NCI-H187 (cell line): ENCODE measurements at places on chromosomes 6 and 20.

DNA sequence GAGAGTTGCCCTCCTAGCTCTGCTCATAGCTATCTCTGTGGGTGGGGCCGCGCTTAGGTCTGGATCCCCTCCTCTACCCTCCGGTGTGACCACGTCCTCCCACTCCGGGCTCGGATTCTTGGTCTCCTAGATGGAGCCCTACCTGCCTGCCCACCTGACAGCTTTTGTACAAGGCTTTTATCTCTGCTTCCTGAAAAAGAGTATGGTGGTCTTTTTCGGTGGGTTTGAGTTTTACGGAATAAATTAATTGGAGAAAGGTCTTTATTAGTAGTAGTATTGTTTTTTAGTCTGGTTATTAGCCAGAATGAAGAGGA is 773 bp downstream of the SMAP1 start:
- no peak for DNase-seq

- DNase-seq = no peak
Observed at GRCh38 chr6:83188501-83188900, 4.6 kb downstream of the PGM3 start.

- DNase-seq = no peak
Observed at GRCh38 chr20:57465943-57466342, 59.0 kb downstream of the CTCFL start.

GRCh38 chr20:46850416-46850815 is 44.2 kb upstream of the EYA2 start:
- DNase-seq = no peak

DNA sequence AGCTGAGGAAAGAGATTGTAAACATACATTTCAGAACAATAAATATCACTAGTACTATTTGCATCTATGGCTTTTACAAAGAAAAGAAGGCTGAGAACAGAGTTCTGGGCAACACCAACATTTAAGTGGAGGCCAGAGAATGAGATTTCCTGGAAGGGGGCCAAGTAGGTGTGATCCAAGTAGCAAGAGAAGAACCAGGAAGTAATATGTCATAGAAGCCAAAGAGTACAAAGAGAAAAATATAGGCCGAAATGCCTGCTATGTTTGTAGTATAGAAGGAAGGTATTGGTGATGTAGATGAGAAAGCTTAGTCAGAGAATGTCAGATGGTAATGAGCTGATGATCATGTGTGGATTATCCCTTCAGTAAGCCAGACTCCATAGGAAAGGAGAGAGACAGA is 94.5 kb downstream of the PERP start:
- DNase-seq = no peak

- DNase-seq = no peak
Observed at GRCh38 chr6:128494440-128494839, 26.0 kb downstream of the PTPRK start.

DNA sequence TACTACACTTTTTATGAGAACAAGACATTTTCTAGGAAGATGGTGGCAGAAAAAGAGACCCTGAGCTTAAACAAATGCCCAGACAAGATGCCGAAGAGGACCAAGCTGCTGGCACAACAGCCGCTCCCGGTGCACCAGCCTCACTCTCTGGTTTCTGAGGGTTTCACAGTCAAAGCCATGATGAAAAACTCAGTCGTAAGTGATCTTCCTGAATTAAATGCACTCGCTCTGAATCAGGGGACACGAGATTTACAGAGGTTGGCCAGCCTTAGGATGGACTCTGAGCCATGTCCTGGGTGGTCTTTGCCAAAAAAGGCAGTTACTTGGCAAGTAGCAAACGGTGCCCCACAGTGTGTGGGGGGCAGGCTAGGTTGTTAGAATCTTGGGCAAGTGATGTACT is 423 bp downstream of the PACRG start:
- DNase-seq = no peak

GRCh38 chr6:6033858-6034257 is 27.1 kb upstream of the NRN1 start:
- no peak for DNase-seq

DNA sequence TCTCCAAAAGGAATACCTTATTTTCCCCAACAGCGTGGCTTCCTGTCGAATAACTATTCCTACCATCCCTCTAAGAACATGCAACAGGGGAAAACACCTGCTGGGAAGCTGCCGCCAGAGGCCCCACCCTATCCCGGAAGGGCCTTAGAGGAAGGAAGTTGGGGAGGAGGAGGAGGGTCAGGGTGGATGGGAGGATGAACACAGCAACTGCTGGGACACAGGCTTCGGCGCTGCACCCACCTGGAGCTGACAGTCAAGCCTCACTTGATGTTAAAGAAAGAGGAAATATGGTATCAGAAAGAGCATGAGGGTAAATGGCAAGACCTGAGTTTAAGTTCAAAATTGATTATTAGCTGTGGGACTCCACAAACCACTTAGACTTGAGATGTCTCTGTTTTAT is 36.5 kb upstream of the RPS6KA2 start:
- no peak for DNase-seq

DNA sequence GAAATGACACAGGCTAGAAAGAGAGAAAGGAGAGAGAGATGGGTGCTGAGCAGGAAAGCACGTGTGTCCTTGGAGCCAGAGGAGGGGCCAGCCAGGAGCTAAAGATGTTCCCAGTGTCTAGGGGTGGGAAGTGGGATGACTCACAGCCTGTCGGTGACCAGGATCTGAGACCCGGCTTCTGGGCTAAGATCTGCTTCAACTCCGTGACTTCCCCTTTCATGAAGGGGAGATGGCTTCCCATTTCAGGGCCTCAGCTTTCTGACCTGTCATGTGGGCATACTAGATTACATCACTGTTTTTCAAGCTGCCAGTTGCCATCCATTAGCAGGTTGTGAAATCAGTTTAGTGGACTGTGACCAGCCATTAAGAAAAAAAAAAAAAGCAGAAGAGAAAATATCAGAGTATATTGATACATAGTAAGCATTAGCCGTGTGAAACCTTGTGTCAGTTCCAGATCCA is 5.4 kb downstream of the TGM3 start:
- no peak for DNase-seq

DNA sequence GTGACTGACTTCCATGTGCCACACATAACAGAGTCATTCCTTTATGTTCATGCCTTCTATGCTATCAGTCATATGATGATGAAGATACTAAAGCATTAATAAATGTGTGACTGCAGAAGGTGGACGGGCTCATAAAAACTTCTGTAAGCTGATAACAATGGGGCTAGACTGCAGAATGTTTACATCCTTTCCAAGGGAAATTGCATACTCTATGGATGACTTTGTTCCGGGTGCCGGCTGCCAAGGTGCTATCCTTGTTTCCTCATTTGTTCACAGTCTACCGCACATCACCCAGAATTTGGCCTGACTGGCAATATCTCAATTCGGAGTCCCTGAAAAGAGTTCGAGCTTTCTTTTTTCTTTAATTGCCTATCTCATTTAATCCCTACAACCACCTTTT is 85.0 kb downstream of the HUS1B start:
- no peak for DNase-seq

DNA sequence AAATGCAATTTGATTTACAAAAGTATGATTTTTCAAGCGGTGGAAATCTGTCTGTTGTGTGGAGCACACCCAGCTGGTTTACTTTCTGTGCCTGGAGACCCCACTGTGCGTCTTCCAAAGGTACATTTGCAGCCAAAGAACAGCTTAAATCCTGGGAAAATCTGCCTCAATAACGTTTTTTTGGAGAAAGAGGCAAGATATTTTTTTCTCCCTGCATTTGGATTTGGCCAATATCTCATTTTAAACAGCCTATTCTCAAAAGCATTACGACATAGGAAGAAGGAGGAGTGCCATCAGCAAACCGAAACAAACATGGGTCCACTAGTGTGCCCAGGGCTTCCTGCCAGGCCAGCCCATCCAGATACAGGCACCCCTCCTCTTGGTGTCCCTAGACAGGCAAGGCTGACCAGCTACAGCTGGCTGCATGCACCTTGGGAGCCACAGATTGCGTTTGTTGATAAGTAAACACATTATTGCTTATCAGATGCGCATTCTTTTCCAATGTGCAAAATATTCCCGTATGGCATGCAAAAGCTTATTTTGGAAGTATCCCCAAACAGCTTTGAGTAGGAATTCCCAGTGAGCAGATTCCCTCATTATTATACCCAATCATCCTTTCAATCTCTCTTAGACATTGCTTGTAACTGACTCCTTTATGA is 184.5 kb upstream of the MARCKS start:
- DNase-seq = no peak

- DNase-seq = peak; percentile 49
Observed at GRCh38 chr6:35415065-35415891, 36.9 kb upstream of the FANCE start.

DNA sequence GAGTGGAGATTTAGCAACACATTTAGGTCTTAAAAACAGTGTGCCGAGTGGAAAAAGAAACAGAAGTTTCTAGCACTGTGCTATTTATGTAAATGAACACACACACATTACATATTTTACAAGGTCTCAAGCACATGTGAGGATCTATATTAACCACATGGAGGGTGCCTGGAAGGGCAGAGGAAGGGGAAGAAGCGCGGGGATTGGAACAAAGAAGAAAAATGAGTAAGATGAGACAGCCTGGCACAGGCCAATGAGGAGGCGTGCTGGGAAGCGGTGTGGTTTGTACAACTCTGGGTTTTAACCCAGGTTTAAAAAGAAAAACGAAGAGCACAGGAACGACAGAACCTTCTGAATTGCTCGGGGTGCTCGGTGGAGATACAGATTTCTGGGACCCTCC is 5.7 kb downstream of the KCNG1 start:
- no peak for DNase-seq

- no peak for DNase-seq
Observed at GRCh38 chr6:5006222-5006621, 2.4 kb upstream of the RPP40 start.

DNA sequence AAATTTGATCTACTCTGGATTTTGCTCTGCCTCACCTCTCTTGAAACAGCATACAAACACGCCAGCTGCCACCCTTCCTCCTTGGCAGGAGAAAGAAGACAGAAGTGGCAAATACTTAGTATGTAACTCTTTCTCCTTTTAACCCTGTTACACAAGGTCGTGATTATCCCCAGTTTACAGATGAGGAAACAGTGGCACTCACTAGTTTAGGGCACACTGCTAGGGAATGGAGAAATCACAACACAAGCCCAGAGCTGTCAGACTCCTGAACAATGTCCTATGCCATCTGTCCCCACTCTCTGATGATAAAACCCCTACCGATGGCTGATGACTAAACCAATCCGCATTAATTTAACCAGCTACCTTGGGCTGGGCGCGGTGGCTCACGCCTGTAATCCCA is 79.7 kb downstream of the FGD2 start:
- no peak for DNase-seq

DNA sequence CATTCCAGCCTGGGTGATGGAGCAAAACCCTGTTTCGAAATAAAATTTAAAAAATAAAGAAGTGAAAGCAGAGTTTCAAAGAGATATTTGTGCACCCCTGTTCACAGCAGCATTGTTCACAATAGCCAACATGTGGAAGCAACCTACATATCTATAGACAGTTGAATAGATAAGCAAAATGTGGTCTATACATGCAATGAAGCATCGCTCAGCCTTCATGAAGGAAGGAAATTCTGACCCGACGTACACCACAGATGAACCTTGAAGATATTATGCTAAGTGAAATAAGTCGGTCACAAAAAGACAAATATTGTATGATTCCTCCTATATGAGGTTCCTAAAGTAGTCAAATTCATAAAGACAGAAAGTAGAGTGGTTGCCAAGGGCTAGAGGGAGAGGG is 6.5 kb upstream of the NCOA6 start:
- DNase-seq = no peak
